ENCODE measurements at places on chromosomes 1 and 21.

DNA sequence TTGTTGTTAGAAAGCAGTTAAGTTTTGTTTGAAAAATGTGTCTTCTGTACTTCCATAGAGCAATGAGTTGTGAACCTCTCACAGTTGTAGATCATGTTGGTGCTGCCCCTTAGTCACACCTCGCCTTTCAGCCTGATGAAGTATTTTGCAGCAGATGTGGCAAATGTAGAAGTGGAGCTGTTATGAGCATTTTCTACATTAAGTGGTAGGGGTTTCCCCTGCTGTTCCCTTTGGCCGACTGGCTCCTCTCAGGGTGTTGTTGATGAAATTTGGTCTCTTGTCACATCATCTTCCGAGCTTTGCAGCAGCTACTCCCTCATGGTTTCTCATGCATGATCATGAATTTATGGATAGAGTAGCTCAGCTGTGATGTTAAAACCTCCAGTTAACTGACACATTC lies 33.6 kb upstream of the DENND1B start:
- H3K4me3 ChIP-seq, result no peak overlapping the region
- no peaks in the 10 kb centered on the region for H3K27me3 ChIP-seq
- H3K4me1 ChIP-seq, result no peaks in the 10 kb centered on the region
- no peak for DNase-seq

DNA sequence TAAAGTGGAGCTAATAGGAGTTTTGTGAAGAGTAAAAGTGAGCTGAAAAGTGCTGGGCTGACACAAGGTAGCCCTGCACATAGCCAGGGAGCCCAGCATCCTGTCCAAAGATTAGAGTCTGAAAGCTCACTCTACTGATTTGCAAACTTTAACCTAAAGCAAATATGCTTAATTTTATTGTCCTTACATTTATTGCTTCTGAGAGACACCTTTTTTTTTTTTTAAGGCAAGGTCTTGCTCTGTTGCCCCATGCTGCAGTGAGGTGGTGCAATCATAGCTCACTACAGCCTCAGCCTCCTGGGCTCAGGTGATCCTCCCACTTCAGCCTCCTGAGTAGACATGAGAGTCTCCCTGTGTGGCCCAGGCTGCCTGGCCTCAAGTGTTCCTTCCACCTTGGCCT lies 16.5 kb downstream of the MGST3 start:
- no peaks in the 10 kb centered on the region for H3K4me1 ChIP-seq
- H3K27me3 ChIP-seq, result no peaks in the 10 kb centered on the region
- peaks cover 18% of the 10 kb centered on the region for H3K36me3 ChIP-seq
- no peak for DNase-seq

DNA sequence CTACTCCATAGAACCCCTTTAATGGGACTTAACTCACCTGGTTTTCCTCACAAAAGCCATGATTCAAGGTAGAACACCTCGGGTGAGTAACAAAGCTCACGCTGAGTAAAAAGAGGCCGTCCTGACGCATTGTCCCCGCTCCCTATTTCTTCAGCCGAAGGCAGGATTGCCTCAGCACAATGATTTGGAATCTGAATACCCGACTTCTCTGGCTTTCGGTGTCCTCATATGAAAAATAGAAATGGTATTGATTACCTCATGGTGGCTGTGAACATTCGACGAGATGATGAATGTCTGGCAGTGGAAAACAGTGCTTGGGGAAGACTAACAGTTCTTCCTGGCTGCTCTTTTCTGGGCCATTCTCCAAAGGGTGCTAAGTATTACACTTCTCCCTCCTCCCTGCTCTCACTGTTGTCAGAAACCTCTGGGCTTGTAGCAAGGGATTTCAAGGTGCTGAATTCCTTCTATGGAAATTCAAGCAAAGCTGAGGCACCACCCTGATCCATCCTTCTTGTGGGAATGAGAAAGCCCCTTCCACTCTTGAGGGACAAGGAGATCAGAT lies 148.3 kb downstream of the C1orf94 start:
- H3K27me3 ChIP-seq, result no peaks in the 10 kb centered on the region
- H3K36me3 ChIP-seq, result no peaks in the 10 kb centered on the region

DNA sequence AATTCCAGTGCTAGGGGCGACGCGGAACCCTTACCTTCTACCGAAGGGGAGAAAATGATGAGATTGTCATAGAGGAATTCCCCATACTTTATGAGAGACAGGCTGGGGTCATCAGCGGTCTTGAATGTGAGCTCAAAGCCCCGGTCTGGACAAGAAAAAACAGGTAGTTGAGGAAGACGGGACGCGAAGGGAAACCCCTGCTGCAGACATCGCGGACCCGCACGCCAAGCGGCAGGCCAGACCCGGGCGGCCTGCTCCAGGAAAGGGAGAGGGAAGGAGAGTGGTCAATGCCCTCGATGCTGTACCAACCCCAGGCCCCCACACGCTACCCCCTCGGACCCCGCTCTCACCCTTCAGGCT lies 342 bp downstream of the DDOST start:
- H3K4me3 ChIP-seq, result peak overlapping the region; percentile 94
- DNase-seq, result no peak
- no peaks in the 10 kb centered on the region for H3K4me1 ChIP-seq
- H3K27ac ChIP-seq, result peak overlapping the region; percentile 85

All from right atrium auricular region (tissue), 2 donors.